RWPE2 (cell line): ENCODE measurements at places on chromosomes 1 and 21.

- no peak for DNase-seq
- H3K27ac ChIP-seq, result no peak overlapping the region
- H3K4me3 ChIP-seq, result no peak overlapping the region
- peaks cover 12% of the 10 kb centered on the region for H3K4me1 ChIP-seq
Measured at GRCh38 chr1:94037392-94038229, 83.3 kb downstream of the ABCA4 start.

DNA sequence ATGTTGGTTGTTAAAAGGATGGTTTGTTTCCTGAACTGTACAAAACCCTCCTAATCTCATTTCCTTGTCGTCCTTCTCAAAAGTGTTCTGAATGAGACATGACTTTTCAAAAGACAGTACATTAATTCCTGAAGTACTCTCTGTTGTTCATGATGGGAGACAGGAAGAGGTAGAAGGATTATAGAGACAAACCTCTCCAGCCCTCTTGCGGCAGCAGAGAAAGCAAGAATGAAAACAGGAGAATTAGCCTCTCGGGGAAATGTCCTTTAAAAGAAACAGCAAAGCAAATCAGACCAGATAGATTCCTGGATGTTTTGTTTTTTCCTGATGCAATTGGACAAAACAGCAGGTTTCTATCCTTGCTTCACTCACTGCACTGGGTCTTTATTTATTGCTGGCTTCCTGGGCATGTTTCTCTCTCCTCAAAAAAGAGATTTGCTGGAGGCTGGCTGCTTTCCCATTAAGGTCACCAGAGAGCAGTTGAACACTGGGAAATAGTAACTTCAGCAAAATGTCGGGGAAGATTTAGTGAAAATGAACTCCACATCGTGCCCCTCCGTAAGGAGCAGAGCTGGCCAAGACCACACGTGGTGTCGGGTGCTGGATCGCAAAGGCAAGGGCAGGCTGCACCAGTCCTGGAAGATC is 145.8 kb upstream of the SYT6 start:
- H3K4me3 ChIP-seq, result no peak overlapping the region
- H3K4me1 ChIP-seq, result no peaks in the 10 kb centered on the region
- no peak for DNase-seq
- H3K36me3 ChIP-seq, result no peaks in the 10 kb centered on the region

- no peaks in the 10 kb centered on the region for H3K27me3 ChIP-seq
- H3K4me3 ChIP-seq, result no peak overlapping the region
Measured at GRCh38 chr1:14580986-14581385, 17.5 kb upstream of the KAZN start.

- H3K27me3 ChIP-seq, result no peaks in the 10 kb centered on the region
- H3K4me3 ChIP-seq, result no peak overlapping the region
- no peaks in the 10 kb centered on the region for H3K36me3 ChIP-seq
- peak overlapping the region; percentile 22 for H3K27ac ChIP-seq
- H3K4me1 ChIP-seq, result peaks cover 18% of the 10 kb centered on the region
Measured at GRCh38 chr21:42233067-42233961, 14.4 kb downstream of the ABCG1 start.

DNA sequence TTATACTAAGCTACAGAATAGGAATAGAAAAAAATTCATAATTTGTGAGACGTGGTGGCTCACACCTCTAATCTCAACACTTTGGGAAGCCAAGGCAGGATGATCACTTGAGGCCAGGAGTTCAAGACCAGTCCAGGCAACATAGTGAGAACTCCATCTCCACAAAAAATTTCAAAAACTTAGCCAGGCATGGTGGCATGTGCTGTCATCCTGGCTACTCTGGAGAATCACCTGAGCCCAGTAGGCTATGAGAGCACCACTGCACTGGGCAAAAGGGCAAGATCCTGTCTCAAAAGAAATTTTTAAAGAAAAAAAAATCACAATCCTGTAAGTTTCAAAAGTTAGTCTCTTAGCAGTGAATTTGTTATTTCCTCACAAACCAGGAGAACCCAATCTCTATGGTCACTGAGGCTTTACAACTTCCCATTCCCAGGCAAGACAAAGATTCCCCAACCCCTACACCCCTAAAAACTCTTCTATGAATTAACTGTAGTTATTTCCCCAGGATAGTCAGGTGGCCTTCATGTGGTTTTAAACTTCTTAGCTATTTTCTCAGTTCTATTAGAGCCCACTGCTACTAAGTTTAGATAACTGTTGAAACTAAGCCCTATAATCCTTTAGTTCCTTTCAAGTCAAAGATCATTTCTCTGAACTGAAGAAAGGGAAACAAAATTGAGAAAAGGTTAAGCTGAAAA is 74.5 kb downstream of the FOXJ3 start:
- H3K4me1 ChIP-seq, result peaks cover 8% of the 10 kb centered on the region
- no peaks in the 10 kb centered on the region for H3K27me3 ChIP-seq
- no peak overlapping the region for H3K4me3 ChIP-seq
- no peak for DNase-seq
- H3K27ac ChIP-seq, result no peak overlapping the region

DNA sequence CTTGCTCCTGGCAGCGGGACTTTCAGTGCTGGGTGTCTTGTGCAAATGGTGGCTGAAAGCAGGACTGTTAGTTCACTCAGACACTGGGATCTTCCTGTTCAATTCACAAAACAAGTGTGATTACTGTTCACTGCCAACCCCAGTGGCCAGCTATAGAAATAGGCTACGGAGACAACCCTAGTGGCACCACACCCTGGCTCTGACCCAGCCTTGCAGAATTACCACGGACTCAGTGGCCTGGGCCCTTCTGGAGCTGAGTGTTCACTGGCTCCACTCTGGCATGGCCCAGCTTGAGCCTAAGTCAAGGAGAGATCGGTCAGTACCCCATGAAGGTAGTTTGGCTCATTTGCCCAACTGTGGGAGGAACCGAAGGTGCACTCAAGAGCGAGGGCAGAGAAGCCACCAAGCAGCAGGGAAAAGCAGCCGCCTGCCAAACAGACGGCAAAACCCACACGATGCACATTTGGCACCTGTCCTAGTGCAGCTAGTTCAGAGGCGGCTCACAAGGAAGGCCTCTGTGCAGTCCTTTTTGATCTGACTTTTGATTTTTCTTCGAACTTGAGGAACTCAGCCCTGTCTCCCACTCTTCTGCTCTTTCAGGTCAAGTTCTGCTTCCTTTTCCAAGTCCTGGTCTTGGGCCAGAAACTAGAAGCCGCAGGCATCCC is 5.9 kb downstream of the KIAA2013 start:
- peak overlapping the region; percentile 42 for H3K27ac ChIP-seq
- DNase-seq, result no peak
- peaks cover 15% of the 10 kb centered on the region for H3K4me1 ChIP-seq
- peaks cover 51% of the 10 kb centered on the region for H3K36me3 ChIP-seq

DNA sequence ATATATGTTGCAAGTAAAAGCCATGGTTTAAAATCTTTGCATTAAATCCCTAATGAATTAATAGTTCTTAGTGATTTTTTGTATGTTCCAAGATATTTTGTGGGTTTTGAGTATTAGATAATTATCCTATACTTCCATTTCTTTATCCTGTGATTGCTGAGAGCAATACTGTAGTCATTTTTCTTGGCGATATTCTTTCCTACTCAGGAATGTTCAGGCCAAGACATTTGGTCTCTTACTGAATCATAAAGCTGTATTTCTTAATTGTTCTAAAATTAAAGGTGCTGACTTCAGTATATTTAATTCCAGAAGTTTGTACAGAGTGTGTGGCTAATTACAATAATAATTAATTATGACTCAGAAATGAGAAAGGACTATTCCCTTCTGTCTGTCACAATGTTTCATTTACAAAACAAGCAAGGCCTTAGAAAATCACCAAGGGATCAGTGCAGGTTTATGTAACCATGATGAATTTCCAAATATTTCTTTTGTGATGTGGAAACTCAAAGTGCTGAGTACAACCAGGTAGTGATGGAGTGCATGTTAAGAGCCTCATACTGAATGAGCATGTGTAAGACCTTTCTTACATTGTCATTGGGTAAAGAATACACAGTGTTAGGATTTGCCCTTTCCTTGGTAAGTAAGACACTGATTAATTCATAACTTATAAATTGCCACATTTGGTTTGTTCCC is 161.2 kb downstream of the HMCN1 start:
- H3K4me3 ChIP-seq, result no peak overlapping the region
- H3K27ac ChIP-seq, result no peak overlapping the region
- H3K27me3 ChIP-seq, result no peaks in the 10 kb centered on the region
- H3K4me1 ChIP-seq, result no peaks in the 10 kb centered on the region
- DNase-seq, result no peak
